Lung (tissue), 17 donors: ENCODE measurements at places on chromosomes 4 and X. TPM values are rescaled to one million over a fixed set of nuclear protein-coding genes. Genes with fewer than 3 reads are reported as not detected.

UGT2B10 gene
- not detected for polyA plus RNA-seq

GRCh38 chr4:67036791-67037190 is 508.5 kb downstream of the CENPC start:
- H3K4me1 ChIP-seq: no peaks in the 10 kb centered on the region
- H3K4me3 ChIP-seq: no peak overlapping the region
- no peak for DNase-seq
- H3K27me3 ChIP-seq: no peaks in the 10 kb centered on the region
- no peak overlapping the region for H3K27ac ChIP-seq

CXCL11 gene
- polyA plus RNA-seq: 0.10 TPM

SPANXA2 gene
- not detected for polyA plus RNA-seq

ARR3 gene
- not detected for polyA plus RNA-seq

GRCh38 chr4:139972305-139972704 is 181.7 kb downstream of the MAML3 start:
- peaks cover 11% of the 10 kb centered on the region for H3K4me1 ChIP-seq
- no peak overlapping the region for H3K27ac ChIP-seq
- no peaks in the 10 kb centered on the region for H3K27me3 ChIP-seq
- no peak overlapping the region for H3K4me3 ChIP-seq
- DNase-seq: no peak

GRCh38 chrX:108468486-108468885 is 28.8 kb downstream of the COL4A5 start:
- H3K27ac ChIP-seq: no peak overlapping the region
- no peaks in the 10 kb centered on the region for H3K27me3 ChIP-seq
- H3K4me3 ChIP-seq: no peak overlapping the region
- DNase-seq: no peak

GRCh38 chr4:176492646-176493302 is 173.0 kb downstream of the SPCS3 start:
- H3K27me3 ChIP-seq: no peaks in the 10 kb centered on the region
- no peak overlapping the region for H3K27ac ChIP-seq
- H3K36me3 ChIP-seq: no peaks in the 10 kb centered on the region
- H3K4me1 ChIP-seq: no peaks in the 10 kb centered on the region
- H3K4me3 ChIP-seq: no peak overlapping the region
- DNase-seq: peak; percentile 19

TMEM271 gene
- polyA plus RNA-seq: not detected

QRFPR gene
- polyA plus RNA-seq: not detected
